ENCODE measurements at places on chromosomes 12 and 14. TPM values are rescaled to one million over a fixed set of nuclear protein-coding genes. Genes with fewer than 3 reads are reported as not detected.

GRCh38 chr12:121060149-121061001 lies 21.3 kb upstream of the OASL start:
- DNase-seq = peak; percentile 83

Gene SOAT2
- total RNA-seq = 10.8 TPM

GRCh38 chr12:89206390-89206789 lies 145.9 kb downstream of the DUSP6 start:
- DNase-seq = no peak

Gene PIWIL1
- not detected for total RNA-seq

- no peak for DNase-seq
Measured at GRCh38 chr14:23129759-23130316, 10.8 kb upstream of the CEBPE start.

Gene TAS2R42
- not detected for total RNA-seq

DNA sequence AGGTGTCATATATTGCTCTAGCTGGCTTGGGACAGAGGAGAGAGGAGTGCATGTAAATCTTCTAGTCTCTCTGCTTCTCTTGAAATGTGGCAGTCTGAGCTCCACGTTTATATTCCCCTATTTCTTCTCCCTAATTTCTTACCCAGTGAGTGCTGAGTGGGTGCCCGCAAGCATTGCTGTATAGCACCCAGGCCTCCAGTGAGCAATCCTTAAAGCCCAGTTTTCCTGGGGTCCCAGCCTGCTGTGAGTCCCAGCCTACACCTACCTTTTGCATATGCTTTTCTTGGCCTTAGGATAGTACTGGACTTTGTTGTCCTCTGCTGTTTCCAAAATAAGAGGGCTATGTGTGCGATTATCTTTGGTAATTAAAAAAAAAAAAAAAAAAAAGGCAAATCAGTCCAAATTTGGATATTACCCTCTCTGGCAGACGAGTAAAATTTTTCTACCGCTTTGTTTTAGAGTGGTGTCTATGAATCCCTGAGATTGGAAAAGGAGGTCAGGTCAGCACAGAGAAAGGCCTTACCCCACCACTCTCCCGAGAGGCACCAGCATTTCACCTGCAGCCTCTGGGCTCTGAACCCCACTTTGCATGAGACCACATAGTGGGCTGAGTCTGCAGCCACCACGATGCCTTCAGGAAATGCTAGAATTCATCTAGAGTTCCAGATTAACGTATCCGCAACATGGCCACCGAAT lies 1.1 kb downstream of the MGST1 start:
- no peak for DNase-seq

DNA sequence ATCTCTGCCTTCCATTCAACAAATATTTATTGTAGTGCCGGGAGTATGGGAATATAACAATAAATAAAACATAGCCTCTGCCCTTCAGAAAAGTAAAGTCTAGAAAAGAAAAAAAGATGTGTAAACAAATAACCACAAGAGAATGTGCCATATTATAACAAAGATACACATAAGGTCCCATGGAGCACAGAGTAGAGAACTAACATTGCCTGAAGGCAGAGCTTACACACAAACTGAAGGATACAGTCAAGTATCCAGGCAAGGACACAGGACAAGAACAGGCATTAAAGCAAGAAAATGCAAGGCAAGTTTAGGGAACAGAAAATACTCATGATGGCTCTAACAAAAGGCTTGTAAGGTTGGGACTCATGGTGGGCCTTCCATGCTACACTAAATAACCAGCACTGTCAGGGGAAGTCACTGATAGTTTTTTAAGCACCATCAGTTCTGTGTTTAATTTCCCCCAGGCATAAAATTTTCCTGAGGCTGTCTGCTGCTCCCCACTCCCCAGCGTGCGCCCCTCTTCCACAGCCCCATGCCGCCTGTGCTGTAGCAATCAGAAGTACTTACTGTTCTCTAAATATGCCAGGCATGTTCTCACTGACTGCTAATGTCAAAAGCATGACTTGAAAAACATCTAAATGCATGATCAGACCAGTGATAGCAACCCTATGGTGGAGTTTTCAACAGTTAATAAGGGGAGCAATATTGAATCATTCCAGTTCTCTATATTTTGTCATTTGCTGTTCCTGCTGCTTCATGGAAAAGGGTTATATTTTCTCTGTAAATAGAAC lies 77.8 kb downstream of the ANKS1B start:
- no peak for DNase-seq

Gene TCL1B
- not detected for total RNA-seq

- DNase-seq = no peak
Measured at GRCh38 chr12:21825886-21826617, 51.5 kb upstream of the KCNJ8 start.

GRCh38 chr12:105083551-105084105 lies 630 bp downstream of the ALDH1L2 start:
- no peak for DNase-seq

- no peak for DNase-seq
Measured at GRCh38 chr12:29517264-29517663, 19.8 kb upstream of the OVCH1 start.

- DNase-seq = no peak
Measured at GRCh38 chr14:61380984-61381383, 59.6 kb downstream of the PRKCH start.

DNA sequence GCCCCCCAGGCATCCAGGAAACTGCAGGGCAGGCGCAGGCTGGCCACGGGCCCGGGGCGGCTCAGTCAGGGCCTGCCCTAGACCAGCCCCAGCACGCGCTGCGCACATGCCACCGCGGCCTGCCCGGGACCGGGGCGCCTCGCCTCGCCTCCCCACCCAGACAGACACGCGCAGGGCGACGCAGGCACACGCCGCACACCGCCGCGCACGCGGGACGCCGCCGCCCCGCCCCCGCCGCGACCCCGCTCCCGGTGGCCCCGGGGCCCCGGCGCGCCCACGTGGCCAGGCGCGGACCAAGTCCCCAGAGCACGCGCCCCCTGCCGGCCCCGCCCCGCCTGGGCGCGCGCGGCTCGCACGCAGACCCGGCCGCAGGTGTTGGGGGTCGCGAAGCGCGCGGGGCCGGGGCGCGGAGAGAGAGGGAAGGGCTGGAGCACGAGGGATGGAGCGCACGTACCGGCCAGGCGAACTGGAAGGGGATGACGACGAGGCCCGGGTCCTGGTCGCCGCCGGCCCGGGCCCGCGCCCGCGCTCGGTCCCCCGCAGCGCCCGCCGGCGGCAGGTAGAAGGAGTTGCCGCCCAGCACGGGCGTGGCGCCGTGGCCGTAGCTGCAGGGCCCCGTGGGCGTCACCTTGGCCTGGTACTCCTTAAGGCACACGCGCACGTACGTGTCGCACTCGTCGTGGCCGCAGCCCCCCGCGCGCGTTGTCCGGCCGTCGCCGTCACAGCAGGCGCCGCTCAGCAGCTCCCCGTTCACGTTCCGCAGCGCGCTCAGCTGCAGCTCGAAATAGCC lies 1.1 kb downstream of the JAG2 start:
- no peak for DNase-seq

Gene FSCB
- total RNA-seq = not detected

DNA sequence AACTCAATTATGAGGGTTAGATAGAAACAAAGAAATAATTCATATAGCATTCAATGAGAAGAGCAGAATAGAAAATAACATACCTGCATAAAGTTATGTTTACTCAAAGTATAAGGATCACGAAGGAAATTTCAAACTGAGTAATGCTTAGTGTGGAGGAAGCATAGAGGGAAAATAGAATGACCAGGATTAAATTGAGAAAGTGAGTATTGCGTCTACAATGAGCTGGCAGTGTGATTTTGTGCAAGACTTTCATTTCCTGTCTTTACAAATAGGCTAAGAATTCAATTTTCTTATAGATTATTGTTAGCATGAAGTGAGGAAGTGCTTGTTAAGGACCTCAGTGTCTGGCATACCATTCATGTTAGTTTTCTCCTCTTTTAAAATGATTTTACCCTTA lies 12.0 kb downstream of the ADGRD1 start:
- DNase-seq = no peak

GRCh38 chr12:41073633-41074472 lies 114.3 kb upstream of the PDZRN4 start:
- no peak for DNase-seq

DNA sequence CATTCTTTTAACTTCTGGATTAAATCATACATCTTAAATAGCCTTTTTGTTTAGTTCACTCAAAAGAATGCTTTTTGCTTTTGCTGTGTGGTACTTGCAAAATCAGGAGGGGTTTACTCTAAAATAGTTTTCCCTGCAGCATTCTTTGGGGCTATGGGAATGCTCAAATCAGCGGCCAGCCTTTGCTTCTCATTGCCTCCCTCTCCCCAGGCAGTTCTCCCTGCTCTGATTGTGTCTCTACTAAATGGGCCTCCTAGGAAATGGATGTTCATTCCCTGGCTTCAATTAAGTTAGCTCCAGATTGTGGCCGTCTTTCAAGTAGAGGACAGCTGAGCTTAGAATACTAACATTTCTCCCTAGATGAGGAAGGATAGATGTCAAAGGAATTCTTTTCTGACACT lies 4.4 kb downstream of the TULP3 start:
- no peak for DNase-seq

Gene KLHDC1
- total RNA-seq = 1.5 TPM

DNA sequence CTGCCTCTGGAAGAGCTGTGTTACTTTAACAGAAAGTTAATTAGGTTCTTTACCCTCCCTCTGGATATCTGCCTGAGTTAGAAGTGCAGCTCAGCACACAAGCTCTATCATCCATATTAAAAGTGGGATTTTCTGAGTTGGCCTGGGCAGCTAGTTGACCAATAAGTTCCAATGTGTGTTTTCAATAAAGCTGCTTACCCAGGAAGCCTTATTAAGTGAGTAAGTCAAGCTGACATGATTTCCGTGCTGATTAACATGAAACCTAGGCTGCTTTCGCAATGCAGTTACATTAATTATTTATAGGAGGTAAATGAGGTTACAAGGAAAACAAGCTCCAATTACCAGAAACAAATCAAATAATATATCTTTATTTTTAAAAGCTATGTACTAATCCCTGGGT lies 4.8 kb downstream of the NEUROD4 start:
- no peak for DNase-seq

- DNase-seq = no peak
Measured at GRCh38 chr14:64098120-64098519, 196.1 kb downstream of the ESR2 start.

Gene ZDHHC22
- not detected for total RNA-seq

GRCh38 chr12:25993901-25994651 lies 35.6 kb downstream of the RASSF8 start:
- DNase-seq = no peak

Gene A2M
- total RNA-seq = not detected

DNA sequence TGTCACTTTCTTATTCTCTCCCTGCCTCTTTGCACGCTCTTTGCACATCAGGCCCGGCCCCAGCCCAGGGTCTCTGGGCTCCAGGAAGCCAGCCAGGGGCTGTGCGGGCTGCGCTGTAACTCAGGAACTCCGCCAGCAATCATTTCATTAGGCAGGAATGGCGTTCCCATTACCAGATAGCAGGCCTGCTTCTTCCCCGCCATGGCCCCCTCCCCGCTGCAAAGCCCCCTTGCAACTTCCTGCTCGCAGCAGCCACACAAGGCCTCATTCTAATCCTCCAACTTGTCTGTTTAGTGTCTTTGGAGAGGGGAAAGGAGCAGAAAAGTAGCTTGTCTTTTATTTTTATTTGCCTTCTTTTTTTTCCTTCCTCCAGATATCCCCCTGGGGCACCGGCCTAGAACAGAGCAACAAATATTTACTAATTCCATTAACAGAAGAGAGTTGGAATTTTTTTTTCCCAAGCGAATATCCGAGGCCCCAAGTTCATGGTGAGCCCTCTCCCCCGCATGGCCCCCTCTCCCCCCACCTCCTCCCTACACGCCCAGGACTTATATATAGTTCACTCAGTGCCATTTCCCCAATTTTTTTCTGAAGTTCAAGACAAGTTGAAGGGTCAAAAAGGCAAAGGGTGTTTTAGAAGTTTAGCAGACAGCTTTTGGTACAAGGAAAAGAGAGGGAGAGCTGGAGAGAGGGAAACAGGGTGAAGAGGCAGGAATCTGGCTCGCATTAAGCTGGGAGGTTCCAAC lies 329.4 kb upstream of the TBX3 start:
- DNase-seq = no peak

Gene PPHLN1
- 76.9 TPM for total RNA-seq

- DNase-seq = peak; percentile 32
Measured at GRCh38 chr14:59126714-59127436, 61.6 kb upstream of the DAAM1 start.

Gene GPD1
- 0.82 TPM for total RNA-seq

DNA sequence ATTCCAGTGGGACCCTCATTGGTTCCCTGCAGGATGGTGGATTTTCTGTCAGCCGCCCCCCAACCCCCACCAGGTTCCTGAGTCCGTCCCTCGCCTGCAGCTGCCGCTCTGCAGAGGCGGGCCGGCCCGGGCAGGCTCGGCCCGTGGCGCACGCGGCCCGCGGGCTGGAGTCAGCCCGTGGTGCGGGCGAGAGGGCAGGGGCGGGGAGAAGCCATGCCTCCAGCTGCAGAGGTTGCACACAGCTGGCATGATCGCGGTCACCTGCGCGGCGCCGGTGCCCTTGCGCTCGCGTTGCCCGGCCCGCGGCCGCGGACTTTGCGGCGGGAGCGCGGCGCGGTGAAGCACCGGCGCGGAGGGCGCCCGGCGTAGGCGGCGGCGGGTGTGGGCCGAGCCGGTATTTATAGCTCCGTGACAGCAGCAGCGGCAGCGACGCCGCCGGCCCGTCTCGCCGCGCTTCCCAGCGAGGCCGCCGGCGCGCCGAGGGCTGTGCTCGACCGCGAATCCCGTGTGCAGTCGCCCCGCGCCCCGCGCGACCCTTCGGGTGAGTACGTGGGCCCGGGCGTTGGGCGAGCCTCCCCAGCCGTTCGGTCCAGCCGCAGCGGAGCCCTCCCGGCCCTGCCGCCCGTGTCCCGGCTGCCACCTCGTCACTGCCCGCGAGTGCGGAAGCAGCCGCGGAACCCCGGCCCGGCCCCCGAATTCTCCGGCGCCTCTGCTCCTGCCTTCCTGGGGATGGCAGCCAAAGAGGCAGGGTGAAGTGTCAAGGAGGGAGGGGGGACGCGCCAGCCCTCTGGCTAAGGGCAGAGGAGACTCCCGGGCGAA lies at the start of gene TMEM117:
Gene TMEM117 (plus strand): TSS at position 426 of the 819 bp plus-strand sequence.
- peak; percentile 50 for DNase-seq

Gene PPP2R3C
- 38.6 TPM for total RNA-seq

GRCh38 chr14:59246566-59246965 lies 58.1 kb downstream of the DAAM1 start:
- DNase-seq = no peak

GRCh38 chr14:31893221-31893757 lies 183.8 kb upstream of the ARHGAP5 start:
- no peak for DNase-seq

Gene PIK3C2G
- total RNA-seq = not detected

Gene PRH2
- not detected for total RNA-seq

DNA sequence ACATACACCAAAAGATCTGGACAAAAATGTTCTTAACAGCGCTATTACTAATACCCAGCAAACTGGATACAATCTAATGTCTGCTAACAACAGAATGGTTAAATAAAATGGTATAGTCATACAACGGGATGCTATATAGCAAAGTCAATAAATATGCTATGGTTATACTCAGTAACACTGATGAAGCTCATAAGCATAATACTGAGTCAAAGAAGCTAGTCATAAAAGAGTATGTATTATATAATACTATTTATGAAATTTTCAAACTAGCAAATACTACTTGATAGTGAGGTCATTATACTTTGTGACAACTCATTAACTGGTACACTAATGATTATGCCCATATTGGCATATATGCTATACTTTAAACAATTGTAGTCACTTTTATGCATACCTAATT lies 7.4 kb downstream of the ABCD2 start:
- DNase-seq = no peak
